Mammary microvascular endothelial cell (primary cell): ENCODE measurements at places on chromosomes 7 and 10. TPM values are rescaled to one million over a fixed set of nuclear protein-coding genes. Genes with fewer than 3 reads are reported as not detected.

EGR2 gene
- total RNA-seq: not detected in 2 replicates

MOGAT3 gene
- total RNA-seq: not detected in 2 replicates

CELF2 gene
- 13.1 and 15.6 TPM in 2 replicates for total RNA-seq

ABCB1 gene
- total RNA-seq: 41.7 and 42.0 TPM in 2 replicates

CYP2C19 gene
- not detected in 2 replicates for total RNA-seq

SPDYE2 gene
- total RNA-seq: not detected in 2 replicates

ZNF503 gene
- 2.1 and 3.9 TPM in 2 replicates for total RNA-seq

PON3 gene
- not detected in 2 replicates for total RNA-seq

FEZF1 gene
- not detected in 2 replicates for total RNA-seq

MMP21 gene
- 0.07 TPM in 1 of 2 replicates, not detected in the other for total RNA-seq

HOXA1 gene
- total RNA-seq: 2.3 and 3.0 TPM in 2 replicates

FOXI2 gene
- total RNA-seq: not detected in 2 replicates

TAS2R41 gene
- not detected in 2 replicates for total RNA-seq

TACR2 gene
- total RNA-seq: 0.49 TPM in 1 of 2 replicates, not detected in the other

MSMB gene
- total RNA-seq: not detected in 2 replicates

ACSM6 gene
- total RNA-seq: not detected in 2 replicates

SYT15B gene
- 0.80 TPM in 1 of 2 replicates, not detected in the other for total RNA-seq

PWWP2B gene
- 7.3 and 8.0 TPM in 2 replicates for total RNA-seq

CALN1 gene
- total RNA-seq: not detected in 2 replicates

TLX1 gene
- not detected in 2 replicates for total RNA-seq

UCN3 gene
- not detected in 2 replicates for total RNA-seq

USP54 gene
- 7.2 and 9.5 TPM in 2 replicates for total RNA-seq

PRXL2A gene
- 143 and 155 TPM in 2 replicates for total RNA-seq

TAS2R3 gene
- not detected in 2 replicates for total RNA-seq

PLAU gene
- total RNA-seq: 125 and 148 TPM in 2 replicates

PRSS37 gene
- total RNA-seq: not detected in 2 replicates

GJD4 gene
- total RNA-seq: not detected in 2 replicates

GPR26 gene
- total RNA-seq: not detected in 2 replicates
